ENCODE measurements at places on chromosomes 6 and 20.

GRCh38 chr6:143772116-143773086 lies 70.7 kb upstream of the LTV1 start:
- no peak for DNase-seq

GRCh38 chr6:5610640-5611039 lies 349.3 kb downstream of the FARS2 start:
- DNase-seq, result no peak

DNA sequence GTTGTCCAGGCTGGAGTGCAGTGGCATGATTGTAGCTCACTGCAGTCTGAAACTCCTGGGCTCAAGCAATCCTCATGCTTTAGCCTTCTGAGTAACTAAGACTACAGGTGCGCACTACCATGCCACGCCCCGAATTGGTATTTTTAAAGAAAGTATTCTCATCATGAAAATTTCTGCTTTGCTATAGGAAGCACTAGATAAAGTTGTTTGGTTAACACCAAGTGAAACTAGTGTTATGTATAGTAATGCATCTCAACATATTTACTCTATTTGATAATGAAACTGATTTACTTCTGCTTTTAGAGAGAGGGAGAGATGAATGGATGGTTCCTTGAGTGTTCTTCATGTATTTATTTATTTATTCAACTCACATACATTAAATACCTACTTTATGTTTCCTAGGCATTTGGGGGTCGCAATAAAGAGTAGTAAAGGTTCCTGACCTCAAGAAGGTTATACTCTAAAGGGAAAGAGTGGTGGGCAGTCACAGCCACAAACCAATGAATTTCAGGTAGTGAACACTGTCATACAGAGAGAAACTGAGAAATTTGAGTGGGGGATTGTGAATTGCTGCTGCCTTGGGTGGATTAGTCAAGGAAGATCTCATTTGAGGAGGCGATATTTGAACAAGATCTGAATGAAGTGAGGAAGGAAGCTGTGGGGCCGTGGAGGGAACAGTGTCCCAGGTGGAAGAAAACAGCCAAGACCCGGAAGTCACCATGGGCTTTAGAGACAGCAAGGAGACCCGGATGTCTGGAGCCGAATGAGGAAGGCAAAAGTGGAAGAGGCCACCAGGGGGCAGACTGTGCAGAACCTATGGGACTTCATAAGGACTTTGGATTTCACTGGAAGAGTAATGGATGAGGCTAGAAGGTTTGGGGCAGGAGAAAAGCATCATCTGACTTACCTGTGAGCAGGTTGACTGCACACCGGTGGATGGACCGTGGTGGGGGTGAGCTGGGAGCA lies 185.6 kb downstream of the TSHZ2 start:
- peak; percentile 50 for DNase-seq

DNA sequence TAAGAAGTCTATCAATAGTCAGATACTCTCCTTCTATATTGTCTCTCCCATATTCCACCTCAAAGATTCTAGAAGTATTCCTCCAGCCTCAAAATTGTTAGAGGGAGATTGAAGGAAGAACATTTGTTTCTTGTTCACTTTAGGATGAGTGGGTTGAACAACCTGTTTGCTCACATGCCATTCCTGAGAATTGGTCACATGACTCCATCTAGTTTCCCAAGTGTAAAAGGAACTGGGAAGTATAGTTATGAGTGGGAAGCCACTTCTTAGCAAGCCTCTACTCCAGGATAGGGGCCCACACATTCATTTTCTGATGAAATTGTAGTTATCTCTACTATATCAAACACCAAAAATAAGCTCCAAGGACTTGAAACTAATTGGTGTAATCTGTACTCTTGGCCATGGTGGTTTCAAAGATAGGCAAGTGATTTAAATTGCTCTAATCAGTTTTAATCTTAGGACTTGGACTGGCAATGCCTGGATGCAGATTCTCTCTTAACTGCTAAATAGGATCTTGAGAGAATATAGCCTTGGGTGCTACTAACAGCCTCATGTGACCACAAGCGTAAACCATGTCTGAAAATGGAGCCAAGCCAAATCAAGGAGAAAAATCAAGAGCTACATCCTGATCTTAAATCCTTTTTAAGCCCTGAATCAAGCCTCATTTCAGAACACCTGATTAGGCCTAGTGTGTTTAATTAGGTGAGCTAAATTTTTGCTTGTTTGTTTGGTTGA lies 758.7 kb upstream of the MAN1A1 start:
- no peak for DNase-seq

DNA sequence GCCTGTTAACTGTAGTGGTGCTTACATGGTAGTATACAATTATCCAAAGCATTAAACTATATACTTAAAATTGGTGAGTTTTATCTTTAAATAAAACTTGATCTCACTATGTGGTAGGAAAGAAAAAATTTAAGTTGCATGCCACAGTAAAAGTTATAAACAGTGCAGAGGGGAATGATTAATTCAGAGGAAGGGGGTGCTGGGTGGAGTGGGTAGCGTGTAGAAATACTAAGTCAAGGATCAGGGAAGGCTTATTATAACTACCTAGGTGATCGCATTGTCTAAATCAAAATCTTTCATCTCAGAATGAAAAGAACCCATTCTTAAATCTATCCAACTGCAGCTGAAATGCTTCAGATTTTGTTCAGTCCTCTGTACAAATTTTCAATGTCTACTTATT lies 428.3 kb downstream of the ADGRB3 start:
- no peak for DNase-seq

DNA sequence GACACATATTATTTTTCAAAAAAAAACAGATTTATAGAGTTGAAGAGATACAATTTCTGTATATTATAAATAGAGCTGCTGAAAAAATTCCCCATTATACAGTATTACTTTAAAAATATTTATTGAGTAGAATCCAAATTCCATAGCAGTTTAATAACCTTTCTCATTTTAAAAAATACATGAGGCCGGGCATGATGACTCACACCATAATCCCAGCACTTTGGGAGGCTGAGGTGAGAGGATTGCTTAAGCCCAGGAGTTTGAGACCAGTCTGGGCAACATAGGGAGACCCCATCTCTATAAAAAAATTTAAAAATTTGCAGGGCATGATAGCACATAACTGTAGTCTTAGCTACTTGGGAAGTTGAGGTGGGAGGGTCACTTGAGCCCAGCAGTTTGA lies 13.0 kb downstream of the ATRN start:
- DNase-seq, result no peak
